ENCODE measurements at places on chromosomes 11 and 22.

DNA sequence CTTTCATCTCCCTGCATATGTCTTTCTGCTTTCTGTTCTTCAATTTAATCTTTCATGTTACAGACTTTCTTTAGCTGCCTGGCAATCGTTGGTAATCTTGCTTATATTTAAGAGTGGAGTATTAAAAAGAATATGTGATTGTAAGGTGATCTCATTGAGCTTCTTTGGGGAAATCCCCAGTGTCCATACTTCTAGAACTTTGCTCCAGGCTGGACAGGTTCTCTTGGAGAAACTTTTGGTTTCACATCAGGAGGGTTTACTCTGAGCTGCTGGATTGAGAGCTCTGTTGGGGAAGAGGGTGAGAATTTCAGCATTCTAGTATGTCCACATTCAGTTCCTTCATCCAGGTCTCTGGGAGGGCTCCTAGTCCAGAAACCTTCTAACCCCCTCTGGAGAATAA, 16.1 kb downstream of the LRRC75B start:
- no peak for DNase-seq

GRCh38 chr11:129290966-129291365, 84.7 kb upstream of the BARX2 start:
- DNase-seq = no peak

GRCh38 chr11:67371189-67371910, 2.0 kb downstream of the CLCF1 start:
- no peak for DNase-seq

GRCh38 chr11:6617315-6617781, 1.9 kb downstream of the TPP1 start:
- no peak for DNase-seq
